Kidney epithelial cell (primary cell): ENCODE measurements at places on chromosomes 4 and X. TPM values are rescaled to one million over a fixed set of nuclear protein-coding genes. Genes with fewer than 3 reads are reported as not detected.

- DNase-seq: no peak
These were observed 834.7 kb downstream of the RAPGEF2 start for GRCh38 chr4:159937595-159937994.

- no peak for DNase-seq
These were observed 153.5 kb upstream of the PJA1 start for GRCh38 chrX:69318651-69319340.

GRCh38 chr4:186871856-186872255, 148.2 kb upstream of the FAT1 start:
- no peak for DNase-seq

GRCh38 chr4:86523333-86523732, 70.8 kb upstream of the PTPN13 start:
- DNase-seq: no peak

GRCh38 chr4:115515772-115516171, 402.4 kb upstream of the NDST4 start:
- DNase-seq: no peak

GRCh38 chr4:179762840-179763239, 2320.6 kb upstream of the AGA start:
- DNase-seq: no peak

DNA sequence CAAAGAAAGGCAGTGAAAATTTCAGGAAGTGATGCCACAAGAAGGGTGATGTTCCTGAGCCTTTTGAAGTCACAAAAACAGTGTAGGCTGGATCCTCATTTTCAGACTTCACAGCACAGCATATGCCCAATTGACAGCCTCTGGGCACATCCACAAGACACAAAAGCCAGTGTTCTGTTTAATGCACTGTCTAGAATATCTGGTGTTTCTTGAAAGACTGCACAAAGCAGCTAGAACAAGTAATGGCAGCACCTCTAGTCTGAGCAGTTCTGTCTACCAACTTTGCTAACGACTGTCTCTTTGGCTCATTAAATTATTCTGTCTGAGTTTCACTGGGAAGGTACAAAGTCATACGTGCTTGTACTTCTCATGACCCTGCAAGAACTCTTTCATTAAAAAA, 417.1 kb upstream of the GALNT7 start:
- DNase-seq: no peak

GRCh38 chr4:99710020-99710419, 52.4 kb upstream of the C4orf54 start:
- no peak for DNase-seq

Gene EMD
- 56.2 and 60.5 TPM in 2 replicates for total RNA-seq

Gene SOX3
- total RNA-seq: not detected in 2 replicates

Gene RHOXF2B
- not detected in 2 replicates for total RNA-seq

Gene NSUN7
- 8.9 and 9.9 TPM in 2 replicates for total RNA-seq

Gene UGT8
- 6.6 and 12.3 TPM in 2 replicates for total RNA-seq
